T-helper 22 cell (primary cell): ENCODE measurements at places on chromosomes 12 and 14.

DNA sequence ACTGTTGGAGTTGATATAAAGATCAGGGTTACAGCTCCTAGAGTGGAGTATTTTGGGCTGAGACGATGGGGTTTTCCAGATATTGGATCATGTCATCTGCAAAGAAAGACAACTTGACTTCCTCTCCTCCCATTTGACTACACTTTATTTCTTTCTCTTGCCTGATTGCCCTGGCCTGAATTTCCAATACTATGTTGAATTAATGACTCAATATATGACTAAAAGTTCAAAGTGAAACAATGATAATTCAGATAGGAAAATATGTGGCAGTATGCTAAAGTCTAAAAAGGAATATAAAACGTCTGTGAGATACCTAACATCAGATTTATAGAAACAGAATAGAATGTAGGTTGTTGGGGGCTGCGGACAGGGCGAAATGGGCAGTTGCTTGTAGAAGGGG is 72.2 kb downstream of the BHLHE41 start:
- DNase-seq: no peak

DNA sequence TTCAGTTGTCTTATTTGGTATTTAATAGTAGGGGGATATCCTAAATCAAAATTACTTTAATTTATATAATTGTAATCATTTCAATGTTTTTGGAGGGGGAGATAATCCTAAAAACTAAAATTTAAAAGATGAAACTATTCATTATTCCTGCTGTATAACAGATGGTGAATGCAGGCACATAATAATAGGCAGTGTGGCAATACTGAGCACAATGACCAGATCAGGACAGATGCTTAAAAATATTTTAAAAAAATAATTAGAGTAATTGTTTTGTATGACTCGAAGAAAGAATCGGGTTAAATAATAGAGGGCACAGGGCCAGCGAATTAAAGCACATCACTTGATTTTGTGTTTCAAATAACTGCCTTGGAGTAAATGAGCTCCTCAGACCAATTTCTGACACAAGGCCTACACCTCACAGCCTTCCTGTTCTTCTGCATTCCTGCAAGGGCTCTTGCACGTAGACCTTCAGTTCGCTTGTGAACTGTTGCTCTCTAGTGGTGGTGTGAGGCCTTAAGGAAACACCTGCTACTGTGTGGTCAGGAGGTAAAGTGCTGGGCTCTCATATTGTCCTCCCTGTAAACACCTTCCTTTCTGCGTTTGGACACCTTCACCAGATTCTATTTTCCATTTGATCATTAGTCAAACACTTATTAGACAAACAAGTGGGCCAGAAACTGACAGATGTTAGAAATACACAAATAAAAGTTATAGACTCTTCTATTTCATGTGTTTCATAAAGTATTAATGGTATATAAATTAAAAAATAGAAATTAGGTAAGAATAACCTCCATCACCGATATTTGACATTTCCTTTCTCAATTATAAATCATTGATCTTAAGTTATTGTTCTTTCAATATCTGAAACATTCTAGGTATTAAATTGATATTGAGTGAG is 29.3 kb upstream of the KLRF1 start:
- DNase-seq: peak; percentile 40

DNA sequence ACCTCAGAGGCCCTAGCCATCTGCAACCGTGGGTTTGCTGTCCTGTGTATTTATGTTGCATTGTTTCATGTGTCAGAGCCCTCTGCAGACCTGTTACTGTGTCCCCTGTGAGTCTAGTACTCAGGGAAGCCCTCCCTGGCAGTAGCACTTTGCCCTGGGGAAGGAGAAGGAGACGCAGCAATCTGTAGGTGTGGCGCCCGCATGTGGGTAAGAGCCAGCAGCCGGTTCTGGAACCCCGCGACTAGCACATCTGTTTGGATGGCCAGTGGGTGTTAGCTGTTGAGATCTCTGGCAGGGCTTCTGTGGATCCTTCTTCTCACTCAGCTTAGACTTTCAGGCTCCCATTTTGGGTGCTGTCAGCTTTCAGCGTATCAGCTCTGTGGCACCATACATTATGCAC is 57.0 kb downstream of the TECPR2 start:
- no peak for DNase-seq

DNA sequence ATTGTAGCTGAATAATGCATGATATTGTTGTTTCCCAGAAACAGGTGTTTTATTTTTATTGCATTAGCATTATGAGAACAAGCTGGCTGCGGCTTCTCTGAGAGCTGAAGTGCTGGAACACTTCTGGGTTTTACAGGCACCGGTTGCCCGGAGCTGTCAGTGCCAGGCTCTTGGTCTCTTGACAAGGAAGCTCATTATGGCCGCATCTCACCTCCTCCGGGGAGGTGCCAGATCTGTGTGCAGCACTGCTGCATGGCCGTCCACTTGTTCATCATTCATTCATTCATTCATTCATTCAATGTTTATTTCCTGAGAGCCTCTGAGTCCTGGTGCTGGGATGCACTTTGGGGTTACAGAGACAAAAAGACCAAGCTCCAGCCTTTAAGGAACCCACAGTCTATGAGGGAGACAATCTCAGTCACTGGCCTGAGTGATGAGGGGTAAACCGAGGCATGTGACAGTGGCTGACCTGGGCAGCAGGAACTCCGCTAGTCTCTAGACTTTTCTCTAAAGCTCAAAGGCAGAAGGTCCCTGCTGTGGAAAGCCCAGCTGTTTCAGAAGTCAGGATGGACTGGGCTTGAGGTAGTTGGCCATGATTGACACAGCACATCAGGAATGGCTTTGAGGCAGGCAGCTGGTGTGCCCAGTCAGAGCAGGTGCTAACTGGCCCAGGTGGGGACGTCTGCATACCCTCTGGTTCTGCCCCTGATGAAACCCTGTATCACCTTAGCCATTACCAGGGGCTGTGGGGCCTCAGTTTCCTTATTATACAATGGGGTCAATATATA is 181.0 kb downstream of the ADGRD1 start:
- DNase-seq: no peak

DNA sequence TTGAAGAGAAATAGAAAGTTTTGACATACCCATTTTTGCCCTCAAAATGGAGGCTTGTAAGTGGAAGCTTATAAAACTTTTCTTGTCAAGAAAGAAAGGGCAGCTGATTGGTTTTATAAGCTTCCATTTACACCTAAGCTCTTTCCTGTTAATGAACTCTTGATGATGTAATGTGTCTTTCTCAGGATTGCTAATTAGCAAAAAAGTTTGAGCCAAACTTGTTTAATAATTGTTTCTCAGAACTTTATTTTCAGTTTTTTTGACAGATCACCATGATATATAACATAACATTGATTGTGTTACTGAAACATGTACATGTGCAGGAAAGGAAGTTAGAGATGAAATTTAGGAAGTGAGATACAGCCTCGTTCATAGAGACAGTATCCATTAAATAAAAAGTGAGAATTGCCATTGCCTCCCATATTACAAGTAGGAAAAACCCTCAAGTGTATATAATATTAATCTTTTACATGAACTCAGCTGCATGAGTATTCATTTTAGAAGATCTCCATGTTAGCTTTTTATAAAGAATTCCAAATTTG is 26.8 kb downstream of the RIC8B start:
- no peak for DNase-seq

GRCh38 chr14:50045837-50046236 is 70.5 kb downstream of the VCPKMT start:
- DNase-seq: no peak

DNA sequence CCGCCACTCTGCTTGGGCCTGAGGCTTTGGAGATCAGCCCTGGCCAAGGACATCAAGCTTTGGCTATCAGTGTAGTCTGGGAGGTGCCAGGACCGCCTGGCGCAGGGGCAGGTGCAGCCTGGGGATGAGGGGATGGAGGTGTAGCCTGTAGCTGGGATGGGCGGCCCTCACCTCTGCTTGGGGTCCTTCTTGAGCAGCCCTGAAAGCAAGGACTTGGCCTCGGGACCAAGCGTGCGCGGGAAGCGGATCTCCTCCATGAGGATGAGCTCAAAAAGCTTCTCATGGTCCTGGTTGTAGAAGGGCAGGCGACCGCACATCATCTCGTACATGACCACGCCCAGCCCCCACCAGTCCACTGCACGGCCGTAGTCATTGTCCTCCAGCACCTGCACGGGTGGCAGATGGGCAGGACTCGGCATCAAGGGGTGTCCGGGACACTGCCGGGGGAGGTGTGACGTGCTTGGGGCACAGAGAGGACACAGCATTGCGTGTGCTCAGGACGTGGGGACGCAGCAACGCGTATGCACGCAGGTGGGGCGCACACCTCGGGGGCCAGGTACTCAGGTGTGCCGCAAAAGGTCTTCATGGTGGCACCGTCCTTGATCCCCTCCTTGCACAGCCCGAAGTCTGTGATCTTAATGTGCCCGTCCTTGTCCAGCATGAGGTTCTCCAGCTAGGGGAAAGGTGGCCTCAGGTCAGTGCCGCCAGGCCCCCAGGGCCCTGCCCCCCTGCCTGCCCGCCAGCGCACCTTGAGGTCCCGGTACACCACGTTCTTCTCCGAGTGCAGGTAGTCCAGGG is 20.0 kb downstream of the SIVA1 start:
- no peak for DNase-seq

DNA sequence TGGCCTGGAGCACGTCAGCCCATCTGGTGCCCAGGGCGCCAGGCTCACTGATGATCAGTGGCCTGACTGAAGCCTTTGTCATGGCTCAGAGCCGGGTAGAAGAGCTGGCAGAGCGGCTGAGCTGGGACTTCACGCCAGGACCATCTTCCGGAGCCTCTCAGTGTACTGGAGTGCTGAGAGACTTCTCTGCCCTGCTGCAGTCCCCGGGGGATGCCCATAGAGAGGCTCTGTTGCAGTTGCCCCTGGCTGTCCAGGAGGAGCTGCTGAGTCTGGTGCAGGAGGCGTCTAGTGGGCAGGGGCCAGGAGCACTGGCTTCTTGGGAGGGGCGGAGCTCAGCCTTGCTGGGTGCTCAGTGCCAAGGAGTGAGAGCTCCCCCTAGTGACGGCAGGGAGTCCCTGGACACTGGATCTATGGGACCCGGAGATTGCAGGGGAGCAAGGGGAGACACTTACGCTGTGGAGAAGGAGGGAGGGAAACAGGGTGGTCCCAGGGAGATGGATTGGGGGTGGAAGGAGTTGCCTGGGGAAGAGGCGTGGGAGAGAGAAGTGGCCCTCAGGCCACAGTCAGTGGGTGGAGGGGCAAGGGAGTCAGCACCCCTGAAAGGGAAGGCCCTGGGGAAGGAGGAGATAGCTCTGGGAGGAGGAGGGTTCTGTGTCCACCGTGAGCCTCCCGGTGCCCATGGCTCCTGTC is 2.0 kb downstream of the KHNYN start:
- DNase-seq: peak; percentile 72
